ENCODE measurements at places on chromosomes 11 and 22.
A peak's percentile ranks its signal among the peaks of the same experiment; 100 is the strongest.

- H3K27me3 ChIP-seq = no peaks in the 10 kb centered on the region
- no peak for DNase-seq
- no peak overlapping the region for H3K27ac ChIP-seq
- H3K4me1 ChIP-seq = peaks cover 58% of the 10 kb centered on the region
Measured at GRCh38 chr11:64848214-64848825, 3.9 kb upstream of the CDC42BPG start.

- peak overlapping the region; percentile 89 for H3K4me3 ChIP-seq
- peaks cover 31% of the 10 kb centered on the region for H3K4me1 ChIP-seq
- H3K36me3 ChIP-seq = peaks cover 32% of the 10 kb centered on the region
- DNase-seq = peak; percentile 20
- no peaks in the 10 kb centered on the region for H3K27me3 ChIP-seq
Measured at GRCh38 chr11:66639066-66639813, 737 bp downstream of the RBM4 start.

GRCh38 chr11:24531528-24531927 lies 34.7 kb downstream of the LUZP2 start:
- no peaks in the 10 kb centered on the region for H3K27me3 ChIP-seq
- no peak for DNase-seq
- no peaks in the 10 kb centered on the region for H3K4me1 ChIP-seq
- H3K27ac ChIP-seq = no peak overlapping the region

GRCh38 chr11:1126491-1126926 lies 31.2 kb upstream of the MUC5AC start:
- no peaks in the 10 kb centered on the region for H3K4me1 ChIP-seq
- peaks cover 80% of the 10 kb centered on the region for H3K27me3 ChIP-seq

- H3K27ac ChIP-seq = no peak overlapping the region
- DNase-seq = no peak
- H3K36me3 ChIP-seq = no peaks in the 10 kb centered on the region
- H3K4me1 ChIP-seq = no peaks in the 10 kb centered on the region
Measured at GRCh38 chr11:67545280-67545679, 22.0 kb upstream of the CABP2 start.

DNA sequence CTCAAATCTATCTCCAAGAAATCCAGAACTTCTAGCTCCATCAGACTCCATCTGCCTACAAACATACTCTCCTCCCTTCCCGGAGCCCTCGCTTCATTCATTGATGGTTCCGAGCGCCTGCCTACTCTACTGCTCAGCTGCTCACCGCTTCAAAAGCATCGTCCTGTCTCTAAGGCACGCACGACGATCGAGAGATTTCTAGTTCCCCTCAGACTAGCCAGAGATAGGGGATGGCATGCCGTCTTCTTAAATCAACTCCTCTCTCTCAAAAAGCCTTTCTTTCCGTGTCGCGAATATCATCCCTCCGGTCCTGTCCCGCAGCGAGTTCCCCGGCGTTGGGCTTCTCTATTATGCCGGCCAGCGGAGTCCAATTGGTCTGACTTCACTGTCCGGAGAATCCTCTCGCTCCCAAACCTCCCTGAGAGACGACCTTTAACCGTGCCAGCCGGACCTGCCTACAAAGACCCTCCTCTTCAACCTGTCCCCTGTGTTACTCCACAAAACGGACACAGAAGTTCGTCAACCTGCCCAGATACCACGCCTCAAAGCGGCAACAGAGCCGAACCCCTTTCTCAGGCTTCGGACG lies 592 bp downstream of the EEF1G start:
- DNase-seq = no peak
- peaks cover 19% of the 10 kb centered on the region for H3K4me1 ChIP-seq
- peaks cover 6% of the 10 kb centered on the region for H3K36me3 ChIP-seq
- peak overlapping the region; percentile 58 for H3K27ac ChIP-seq
- peak overlapping the region; percentile 98 for H3K4me3 ChIP-seq
- H3K27me3 ChIP-seq = no peaks in the 10 kb centered on the region

- H3K27me3 ChIP-seq = peaks cover 40% of the 10 kb centered on the region
- H3K4me1 ChIP-seq = peaks cover 9% of the 10 kb centered on the region
- DNase-seq = no peak
- H3K36me3 ChIP-seq = no peaks in the 10 kb centered on the region
Measured at GRCh38 chr11:72586321-72587090, 87.7 kb downstream of the PDE2A start.

- peak; percentile 92 for DNase-seq
- peak overlapping the region; percentile 47 for H3K4me3 ChIP-seq
Measured at GRCh38 chr22:17257121-17258001, 38.1 kb upstream of the ADA2 start.

- no peaks in the 10 kb centered on the region for H3K27me3 ChIP-seq
- no peak overlapping the region for H3K27ac ChIP-seq
- DNase-seq = no peak
- no peaks in the 10 kb centered on the region for H3K4me1 ChIP-seq
- H3K4me3 ChIP-seq = no peak overlapping the region
- H3K36me3 ChIP-seq = no peaks in the 10 kb centered on the region
Measured at GRCh38 chr11:9017773-9018172, 14.0 kb upstream of the NRIP3 start.

DNA sequence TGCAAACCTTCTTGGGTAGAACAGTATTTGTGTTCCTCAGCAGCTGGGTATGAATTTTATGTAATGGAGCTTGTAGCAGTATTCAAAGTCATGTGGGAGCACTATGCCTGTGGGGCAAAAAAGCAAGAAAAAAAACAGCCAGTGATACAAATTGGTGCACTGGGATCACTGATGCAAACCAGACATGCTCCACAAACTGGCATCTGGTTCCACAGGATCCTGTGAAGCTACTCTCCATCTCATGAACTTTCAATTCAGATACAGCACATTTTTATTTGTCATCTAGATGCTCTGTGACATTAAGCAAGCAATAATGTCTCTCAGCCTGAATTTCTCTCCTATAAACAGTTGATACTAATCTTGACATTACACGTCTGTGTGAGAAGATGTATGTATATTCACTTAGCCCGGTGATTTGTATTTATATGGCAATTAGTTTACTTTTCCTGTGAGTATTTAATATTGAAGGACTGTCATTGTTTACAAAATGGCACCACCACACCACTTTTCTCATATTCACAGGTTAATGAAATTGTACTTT lies 208.5 kb upstream of the GRIA4 start:
- H3K27me3 ChIP-seq = no peaks in the 10 kb centered on the region

- no peak for DNase-seq
- H3K4me3 ChIP-seq = no peak overlapping the region
- no peaks in the 10 kb centered on the region for H3K27me3 ChIP-seq
- no peaks in the 10 kb centered on the region for H3K36me3 ChIP-seq
Measured at GRCh38 chr11:120835601-120836228, 188.2 kb upstream of the TBCEL start.

- H3K36me3 ChIP-seq = no peaks in the 10 kb centered on the region
- no peak overlapping the region for H3K4me3 ChIP-seq
- no peaks in the 10 kb centered on the region for H3K27me3 ChIP-seq
- no peak overlapping the region for H3K27ac ChIP-seq
- DNase-seq = no peak
Measured at GRCh38 chr11:23732026-23732425, 764.8 kb upstream of the LUZP2 start.

GRCh38 chr11:46278387-46279125 lies 1.1 kb downstream of the CREB3L1 start:
- no peak overlapping the region for H3K27ac ChIP-seq
- H3K27me3 ChIP-seq = peaks cover 54% of the 10 kb centered on the region
- no peak for DNase-seq
- no peaks in the 10 kb centered on the region for H3K36me3 ChIP-seq
- H3K4me1 ChIP-seq = no peaks in the 10 kb centered on the region
- no peak overlapping the region for H3K4me3 ChIP-seq

GRCh38 chr22:50247748-50248147 lies 2.9 kb upstream of the TUBGCP6 start:
- peaks cover 36% of the 10 kb centered on the region for H3K4me1 ChIP-seq
- no peak overlapping the region for H3K4me3 ChIP-seq
- H3K27ac ChIP-seq = peak overlapping the region; percentile 69

DNA sequence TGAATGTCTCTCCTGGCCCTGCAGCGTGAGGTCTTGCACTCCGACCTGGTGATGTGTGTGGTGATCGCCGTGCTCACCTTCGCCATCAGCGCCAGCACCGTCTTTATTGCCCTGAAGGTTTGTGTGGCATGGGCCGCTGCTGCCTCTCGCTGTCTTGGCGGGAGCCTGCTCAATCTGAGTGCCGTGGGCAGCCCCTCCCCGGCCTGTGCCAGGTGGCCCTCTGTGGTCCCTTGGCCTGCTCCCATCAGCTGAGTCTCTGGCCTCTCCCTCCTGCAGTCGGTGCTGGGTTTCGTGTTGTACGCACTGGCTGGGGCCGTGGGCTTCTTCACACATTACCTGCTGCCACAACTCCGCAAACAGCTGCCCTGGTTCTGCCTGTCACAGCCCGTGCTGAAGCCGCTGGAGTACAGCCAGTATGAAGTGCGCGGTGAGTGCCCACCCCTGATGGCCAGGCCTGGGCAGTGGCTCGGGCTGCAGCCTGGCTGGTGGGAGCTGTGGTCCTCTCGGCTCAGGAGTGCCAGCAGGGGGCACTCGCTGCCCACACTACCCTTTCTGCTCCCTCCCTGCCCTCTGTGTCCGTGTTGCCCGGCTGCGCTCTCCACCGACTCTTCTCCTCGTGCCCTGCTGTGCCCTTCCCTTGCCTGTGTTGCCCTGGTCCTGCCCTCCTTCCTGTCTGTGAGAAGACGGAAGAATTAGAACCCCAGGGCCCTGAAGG lies 10.2 kb downstream of the PCNX3 start:
- H3K27me3 ChIP-seq = no peaks in the 10 kb centered on the region
- 0 out of 2 replicates have a peak, but pooled peaks cover 9% of the 10 kb centered on the region for H3K36me3 ChIP-seq
- DNase-seq = no peak
- H3K4me1 ChIP-seq = no peaks in the 10 kb centered on the region
- no peak overlapping the region for H3K27ac ChIP-seq
- H3K4me3 ChIP-seq = no peak overlapping the region

- H3K4me3 ChIP-seq = no peak overlapping the region
- H3K4me1 ChIP-seq = no peaks in the 10 kb centered on the region
- H3K27me3 ChIP-seq = no peaks in the 10 kb centered on the region
- H3K36me3 ChIP-seq = no peaks in the 10 kb centered on the region
Measured at GRCh38 chr11:12600829-12601228, 73.4 kb upstream of the TEAD1 start.

- H3K4me3 ChIP-seq = no peak overlapping the region
- no peaks in the 10 kb centered on the region for H3K4me1 ChIP-seq
- DNase-seq = no peak
Measured at GRCh38 chr11:60992842-60993409, 21.4 kb downstream of the CD6 start.

- DNase-seq = no peak
- H3K27ac ChIP-seq = no peak overlapping the region
- H3K27me3 ChIP-seq = no peaks in the 10 kb centered on the region
- H3K4me1 ChIP-seq = peaks cover 22% of the 10 kb centered on the region
Measured at GRCh38 chr11:26909991-26910591, 83.8 kb upstream of the FIBIN start.

DNA sequence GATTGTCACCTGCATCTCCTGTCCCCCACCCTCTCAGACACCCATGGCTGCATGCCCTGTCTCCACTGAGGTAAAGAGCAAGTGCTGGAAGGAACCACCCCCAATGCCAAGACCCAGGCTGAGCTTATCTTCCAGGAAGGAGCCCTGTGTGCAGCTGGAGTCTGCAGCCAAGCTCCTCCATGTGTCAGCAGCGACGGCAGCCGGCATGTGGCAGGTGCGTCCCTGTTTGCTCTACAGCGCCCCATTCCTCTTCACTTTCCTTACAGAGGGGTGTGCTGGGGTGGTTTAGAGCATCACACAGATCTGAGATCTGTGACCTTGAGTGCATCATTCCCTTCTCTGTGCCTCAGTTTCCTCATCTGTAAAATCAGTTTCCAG lies 7.7 kb upstream of the MN1 start:
- no peak for DNase-seq
- no peak overlapping the region for H3K4me3 ChIP-seq
- H3K4me1 ChIP-seq = no peaks in the 10 kb centered on the region
- H3K27ac ChIP-seq = no peak overlapping the region
- no peaks in the 10 kb centered on the region for H3K27me3 ChIP-seq

DNA sequence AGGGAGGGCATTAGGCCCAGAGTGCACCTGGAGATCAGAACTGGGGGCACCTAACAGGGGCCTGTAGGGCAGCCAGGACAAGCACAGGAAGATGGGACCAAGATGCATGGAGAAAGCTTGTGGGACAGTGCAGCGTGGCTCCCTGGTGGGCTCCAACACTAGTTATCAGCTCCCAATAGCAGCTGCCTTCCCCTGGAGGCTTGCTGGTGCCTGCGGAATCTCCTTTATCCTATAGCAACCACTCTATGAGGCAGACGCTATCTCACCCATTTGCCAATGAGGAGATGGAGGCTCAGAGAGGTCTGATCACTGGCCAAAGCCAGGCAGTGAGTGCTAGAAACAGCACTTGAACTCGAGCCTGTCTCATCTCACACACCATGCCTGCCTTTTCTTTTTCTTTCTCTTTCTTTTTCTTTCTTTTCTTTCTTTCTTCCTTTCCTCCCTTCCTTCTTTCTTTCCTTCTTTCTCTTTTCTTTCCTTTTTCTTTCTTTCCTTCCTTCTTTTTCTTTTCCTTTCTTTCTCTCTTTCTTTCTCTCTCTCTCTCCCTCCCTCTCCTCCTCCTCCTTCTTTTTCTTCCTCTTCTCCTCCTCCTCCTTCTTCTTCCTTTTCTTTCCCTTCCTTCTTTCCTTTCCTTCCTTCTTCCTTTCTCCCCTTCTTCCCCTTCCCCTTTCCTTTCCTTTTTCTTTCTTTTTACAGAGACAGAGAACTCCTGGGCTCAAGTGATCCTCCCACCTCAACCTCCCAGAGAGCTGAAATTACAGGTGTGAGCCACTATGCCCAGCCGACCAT lies 16.1 kb upstream of the SEC14L4 start:
- no peaks in the 10 kb centered on the region for H3K4me1 ChIP-seq
- no peaks in the 10 kb centered on the region for H3K36me3 ChIP-seq
- no peak overlapping the region for H3K27ac ChIP-seq
- DNase-seq = no peak
- H3K4me3 ChIP-seq = no peak overlapping the region

DNA sequence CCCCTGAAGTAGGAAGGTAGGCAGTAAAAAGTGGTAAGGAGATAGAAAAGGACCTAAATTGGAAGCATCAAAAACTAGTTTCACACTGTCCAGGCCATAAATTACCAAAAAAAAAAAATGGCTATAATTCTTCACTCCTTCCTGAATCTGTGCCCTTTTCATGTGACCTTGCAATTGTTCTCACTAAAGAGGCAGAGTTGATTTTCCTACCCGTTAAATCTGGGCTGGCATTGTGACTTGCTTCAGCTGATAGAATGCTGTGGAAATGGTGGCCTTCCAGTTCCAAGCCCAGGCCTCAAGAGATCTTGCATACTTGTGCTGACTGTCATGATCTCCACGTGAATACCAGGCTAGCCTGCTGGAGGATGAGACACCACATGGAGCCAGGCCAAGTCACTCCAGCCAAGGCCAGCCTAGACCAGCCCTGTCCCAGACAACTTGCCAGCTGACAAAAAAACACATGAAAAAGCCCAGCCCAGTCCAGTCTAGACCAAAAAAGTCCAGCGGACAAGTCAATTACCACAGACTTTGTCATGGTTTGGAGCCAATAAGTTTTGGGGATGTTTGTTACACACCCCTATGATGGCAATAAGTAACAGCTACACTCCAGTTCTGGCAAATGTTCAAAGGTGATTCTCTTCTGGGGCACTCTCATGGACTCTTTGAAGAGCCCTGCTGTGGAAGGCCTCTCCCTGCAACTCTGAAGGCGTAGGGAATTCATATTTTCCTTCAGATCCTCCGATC lies 51.4 kb upstream of the NUP50 start:
- no peak for DNase-seq
- no peak overlapping the region for H3K4me3 ChIP-seq
- peaks cover 83% of the 10 kb centered on the region for H3K27me3 ChIP-seq
- no peaks in the 10 kb centered on the region for H3K36me3 ChIP-seq
- no peaks in the 10 kb centered on the region for H3K4me1 ChIP-seq

All from MM.1S (cell line).